Right lobe of liver (tissue), 6 donors: ENCODE measurements at places on chromosomes 2 and 18. TPM values are rescaled to one million over a fixed set of nuclear protein-coding genes. Genes with fewer than 3 reads are reported as not detected.

- no peak for DNase-seq
Measured at GRCh38 chr2:7588295-7588694, 671.1 kb downstream of the RNF144A start.

DNA sequence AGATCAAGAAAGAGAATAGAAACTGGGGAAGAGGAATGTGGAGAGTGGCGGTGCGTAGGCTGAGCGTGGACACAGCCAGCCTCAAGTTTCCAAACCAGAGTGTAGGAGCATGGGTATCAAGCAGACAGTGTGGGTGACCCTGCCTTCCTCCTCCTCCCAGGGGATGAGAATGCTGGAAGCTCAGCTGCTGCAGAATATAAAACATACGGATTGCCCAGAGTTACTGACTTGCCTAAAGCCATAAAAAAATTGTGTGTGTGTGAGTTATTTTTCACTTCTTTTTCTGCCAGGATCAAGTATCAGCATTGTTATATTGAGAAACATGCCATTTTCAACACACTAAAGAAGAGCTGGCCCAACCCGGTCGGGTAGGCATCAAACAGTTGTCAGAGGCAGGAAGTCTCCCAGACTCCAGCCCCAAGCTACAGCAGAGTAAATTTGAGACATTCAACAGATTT, 333.3 kb upstream of the ACVR2A start:
- no peak for DNase-seq

DNA sequence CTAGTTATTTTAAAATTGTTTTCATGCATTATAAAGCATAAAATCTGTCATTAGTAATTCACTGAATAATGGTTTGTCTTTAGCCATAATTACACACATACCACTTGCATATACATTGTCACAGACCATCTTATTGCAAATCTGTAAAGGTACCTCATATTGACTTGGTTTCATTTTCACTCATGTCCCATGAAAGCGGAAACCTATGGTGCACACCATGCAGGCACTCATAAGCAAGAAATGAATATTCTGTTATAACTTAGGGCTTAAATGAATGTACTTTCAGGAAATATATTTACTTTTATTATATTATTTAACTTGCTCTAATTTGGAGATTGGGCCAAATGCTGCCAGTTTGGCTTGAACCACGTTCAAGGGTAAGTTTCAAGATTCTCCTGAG, 29.2 kb upstream of the STK17B start:
- DNase-seq: no peak

DNA sequence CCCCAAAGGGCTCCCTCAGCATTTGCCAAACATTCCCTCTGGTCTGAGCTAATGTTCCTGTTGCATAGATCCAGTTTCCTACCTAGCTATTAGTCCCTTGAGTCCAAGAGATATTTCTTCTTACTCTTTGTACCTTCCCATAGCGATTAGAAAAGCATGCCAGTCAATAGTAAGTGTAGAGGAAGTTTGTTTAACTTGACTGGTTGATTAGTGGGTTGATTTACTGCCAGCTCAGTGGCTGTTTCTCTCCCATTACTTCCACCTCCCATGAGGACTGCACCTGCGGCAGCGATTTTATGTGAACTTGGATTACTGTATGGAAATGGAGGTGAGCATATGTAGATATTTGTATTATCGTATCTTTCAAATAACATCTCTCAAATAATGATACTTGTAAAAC, 1748.4 kb upstream of the CELF4 start:
- no peak for DNase-seq

DNA sequence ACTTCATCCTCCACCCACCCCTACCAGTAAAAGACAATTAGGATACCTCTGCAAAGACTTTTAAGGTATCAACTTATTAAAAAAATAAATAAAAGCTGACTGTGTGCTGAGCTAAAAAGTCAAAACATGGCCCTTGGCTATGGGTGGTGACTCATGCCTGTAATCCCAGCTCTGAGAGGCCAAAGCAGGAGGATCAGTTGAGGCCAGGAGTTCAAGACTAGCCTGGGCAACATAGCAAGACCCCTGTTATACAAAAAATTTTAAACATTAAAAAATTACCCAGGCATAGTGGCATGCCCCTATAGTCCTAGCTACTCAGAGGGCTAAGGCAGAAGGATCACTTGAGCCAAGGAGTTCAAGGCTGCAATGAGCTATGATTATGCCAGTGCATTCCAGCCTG, 297.4 kb upstream of the FBXO11 start:
- DNase-seq: no peak

DNA sequence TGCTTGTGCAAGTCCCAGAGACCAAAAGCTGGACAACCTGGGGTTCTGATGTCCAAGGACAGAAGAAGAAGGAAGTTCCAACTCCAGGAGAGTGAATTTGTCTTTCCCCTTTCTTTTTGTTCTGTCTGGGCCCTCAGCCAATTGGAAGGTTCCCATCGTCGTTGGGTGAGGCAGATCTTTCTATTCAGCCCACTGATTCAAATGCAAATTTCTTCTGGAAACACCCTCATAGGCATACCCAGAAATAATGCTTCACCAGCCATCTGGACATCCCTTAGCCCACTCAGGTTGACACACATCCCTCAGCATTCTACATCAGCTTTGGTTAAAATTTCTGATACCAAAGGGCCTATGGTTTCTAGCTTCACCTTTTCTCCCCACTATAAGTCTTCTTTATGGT, 156.5 kb downstream of the SP3 start:
- DNase-seq: no peak

DNA sequence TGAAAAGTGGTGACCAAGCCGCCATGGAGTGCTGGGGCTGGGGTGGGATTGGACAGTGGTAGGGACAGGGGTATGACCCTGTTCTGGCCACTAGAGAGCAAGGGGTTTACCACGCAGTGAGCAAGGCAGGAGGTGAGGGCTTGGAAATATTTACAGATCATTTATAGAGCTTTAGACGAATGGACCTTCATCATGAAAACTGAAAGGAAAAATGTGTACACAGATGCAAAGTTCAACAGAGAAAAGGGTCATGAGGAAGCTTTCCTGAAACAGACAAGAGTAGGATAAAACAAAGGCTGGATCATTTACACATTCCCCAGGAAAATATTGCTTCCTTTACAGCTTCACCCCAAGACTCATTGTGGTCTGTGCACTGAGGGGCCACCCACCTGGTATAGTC, 130.5 kb upstream of the SMAD2 start:
- no peak for DNase-seq

DNA sequence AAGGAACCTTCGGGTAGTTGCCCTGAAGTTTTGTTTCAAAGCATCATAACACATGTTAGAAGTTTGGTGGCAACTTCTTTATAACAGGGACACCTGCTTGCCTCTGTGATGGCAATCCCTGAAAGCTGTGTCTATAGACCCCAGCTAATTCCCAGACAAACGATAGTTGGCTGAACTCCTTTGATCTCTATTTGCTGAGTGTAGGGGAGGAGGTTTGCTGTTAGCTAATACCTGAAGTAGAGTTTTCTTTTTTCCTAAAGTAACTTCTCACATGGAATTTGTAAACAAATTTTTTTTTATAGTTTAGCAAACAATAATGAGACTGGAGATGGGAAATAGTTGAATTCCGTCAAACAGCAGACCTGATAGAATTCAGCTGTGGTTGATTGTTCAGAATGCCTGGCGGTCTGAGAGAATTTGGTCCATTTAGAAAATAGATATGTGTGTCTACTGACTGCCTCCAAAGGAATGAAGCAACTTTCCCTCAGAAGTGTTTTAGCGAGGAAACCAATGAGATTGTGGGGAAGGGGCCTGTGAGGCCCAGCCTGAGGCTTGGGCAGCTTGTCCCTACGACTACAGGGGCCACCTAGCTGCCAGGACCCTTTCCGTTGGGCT, 123.5 kb upstream of the EPAS1 start:
- no peak for DNase-seq

GRCh38 chr2:209451209-209451834, 27.5 kb downstream of the MAP2 start:
- no peak for DNase-seq

DNA sequence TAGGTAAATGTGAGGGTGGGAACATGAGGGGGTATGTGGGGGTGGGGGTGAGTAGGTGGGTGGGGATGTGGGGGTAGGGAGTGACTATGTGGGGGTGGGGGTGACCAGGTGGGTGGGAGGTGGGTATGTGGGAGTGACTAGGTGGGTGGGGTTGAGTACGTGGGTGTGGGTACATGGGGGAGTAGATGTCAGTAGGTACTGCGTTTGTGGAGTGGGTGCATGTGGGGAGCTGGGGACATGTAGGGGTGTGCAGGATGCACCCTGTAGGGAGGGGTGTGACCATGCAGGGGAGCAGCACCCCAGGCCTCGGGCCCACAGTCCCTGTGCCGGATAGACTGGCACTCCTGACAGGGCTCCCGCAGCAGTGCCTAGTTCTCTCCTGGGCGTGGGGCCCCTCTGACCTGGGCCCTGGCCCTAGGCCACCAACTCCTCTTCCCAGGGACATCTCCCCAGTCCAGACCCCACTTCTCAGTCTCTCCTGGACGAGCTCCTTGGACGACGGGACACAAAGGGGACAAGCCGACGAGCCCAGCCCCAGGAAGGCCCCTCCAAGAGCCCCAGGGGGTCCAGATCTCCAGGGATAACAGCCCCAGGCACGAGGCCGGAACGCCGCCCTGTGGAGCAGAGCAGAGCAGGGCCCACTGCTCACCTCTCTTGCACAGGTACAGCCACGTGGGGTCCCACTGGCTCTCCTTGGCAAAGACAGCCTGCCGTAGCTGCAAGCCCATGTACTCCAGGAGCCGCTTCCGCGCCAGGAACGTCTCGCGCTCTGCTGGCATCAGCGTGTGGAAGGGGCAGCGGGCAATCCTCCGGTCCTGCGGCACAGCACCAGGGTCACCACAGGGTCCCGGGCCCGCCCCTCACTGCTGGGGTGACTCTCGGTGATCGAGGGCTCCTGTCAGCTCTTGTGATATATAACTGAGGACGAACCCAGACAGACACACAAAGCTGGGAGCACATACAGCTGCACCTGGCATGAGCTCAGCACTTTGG, 58.2 kb downstream of the ANKMY1 start:
- DNase-seq: peak; percentile 34

The RBMS1 gene
- total RNA-seq: 15.6 TPM

The CDK5R2 gene
- not detected for total RNA-seq

The KATNAL2 gene
- 1.3 TPM for total RNA-seq
